ENCODE measurements at places on chromosomes 1 and 21.
A peak's percentile ranks its signal among the peaks of the same experiment; 100 is the strongest.

- peak; percentile 34 for DNase-seq
Observed at GRCh38 chr1:18716112-18716784, 85.6 kb downstream of the PAX7 start.

DNA sequence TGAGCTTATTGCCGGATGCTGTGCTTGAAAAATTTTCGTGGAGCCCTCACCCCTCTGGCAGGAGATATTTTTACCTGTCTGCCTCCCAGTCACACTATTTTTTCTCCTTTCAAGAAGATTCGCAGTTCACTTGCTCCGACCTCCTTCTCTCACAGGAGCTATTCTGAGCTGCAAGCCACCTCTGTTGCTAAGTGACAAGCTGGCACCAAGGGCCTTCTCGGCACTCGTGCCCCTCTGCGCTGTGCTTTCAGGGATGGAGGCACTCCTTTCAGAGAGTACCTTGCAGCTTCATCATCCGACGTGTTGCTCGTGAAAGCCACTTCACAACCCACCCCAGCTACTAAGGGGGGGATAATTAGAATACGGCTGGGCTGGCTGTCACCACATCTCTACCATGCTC, 11.6 kb downstream of the SLC6A17 start:
- DNase-seq: no peak

DNA sequence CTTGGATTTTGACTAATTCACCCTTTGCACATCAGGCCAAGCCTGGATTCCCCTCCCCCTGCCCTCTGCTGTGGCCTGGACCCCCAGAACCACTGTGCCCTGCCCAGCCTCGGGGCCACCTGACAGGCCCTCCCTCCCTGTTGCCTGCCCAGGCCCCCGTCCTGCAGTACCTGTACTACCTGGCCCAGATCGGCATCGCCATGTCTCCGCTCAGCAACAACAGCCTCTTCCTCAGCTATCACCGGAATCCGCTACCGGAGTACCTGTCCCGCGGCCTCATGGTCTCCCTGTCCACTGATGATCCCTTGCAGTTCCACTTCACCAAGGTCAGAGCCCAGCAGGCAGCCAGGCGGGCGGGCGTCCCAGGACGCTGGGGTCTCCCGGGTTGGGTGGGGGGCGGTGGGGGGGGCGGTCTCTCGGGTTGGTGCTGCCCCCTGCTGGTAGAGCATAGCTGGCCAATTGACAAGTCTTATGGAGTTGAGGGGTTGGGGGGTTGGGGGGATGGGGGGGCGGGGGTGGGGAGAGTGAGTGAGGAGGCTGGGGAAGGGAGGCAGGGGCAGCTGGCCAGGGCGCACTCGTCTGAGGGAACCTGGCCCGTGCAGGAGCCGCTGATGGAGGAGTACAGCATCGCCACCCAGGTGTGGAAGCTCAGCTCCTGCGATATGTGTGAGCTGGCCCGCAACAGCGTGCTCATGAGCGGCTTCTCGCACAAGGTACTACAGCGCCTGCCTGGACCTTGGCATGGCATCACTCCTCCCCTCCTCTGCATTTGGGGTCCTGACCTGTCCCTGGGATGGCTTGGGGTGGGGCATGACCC, 10.7 kb downstream of the AMPD2 start:
- no peak for DNase-seq

DNA sequence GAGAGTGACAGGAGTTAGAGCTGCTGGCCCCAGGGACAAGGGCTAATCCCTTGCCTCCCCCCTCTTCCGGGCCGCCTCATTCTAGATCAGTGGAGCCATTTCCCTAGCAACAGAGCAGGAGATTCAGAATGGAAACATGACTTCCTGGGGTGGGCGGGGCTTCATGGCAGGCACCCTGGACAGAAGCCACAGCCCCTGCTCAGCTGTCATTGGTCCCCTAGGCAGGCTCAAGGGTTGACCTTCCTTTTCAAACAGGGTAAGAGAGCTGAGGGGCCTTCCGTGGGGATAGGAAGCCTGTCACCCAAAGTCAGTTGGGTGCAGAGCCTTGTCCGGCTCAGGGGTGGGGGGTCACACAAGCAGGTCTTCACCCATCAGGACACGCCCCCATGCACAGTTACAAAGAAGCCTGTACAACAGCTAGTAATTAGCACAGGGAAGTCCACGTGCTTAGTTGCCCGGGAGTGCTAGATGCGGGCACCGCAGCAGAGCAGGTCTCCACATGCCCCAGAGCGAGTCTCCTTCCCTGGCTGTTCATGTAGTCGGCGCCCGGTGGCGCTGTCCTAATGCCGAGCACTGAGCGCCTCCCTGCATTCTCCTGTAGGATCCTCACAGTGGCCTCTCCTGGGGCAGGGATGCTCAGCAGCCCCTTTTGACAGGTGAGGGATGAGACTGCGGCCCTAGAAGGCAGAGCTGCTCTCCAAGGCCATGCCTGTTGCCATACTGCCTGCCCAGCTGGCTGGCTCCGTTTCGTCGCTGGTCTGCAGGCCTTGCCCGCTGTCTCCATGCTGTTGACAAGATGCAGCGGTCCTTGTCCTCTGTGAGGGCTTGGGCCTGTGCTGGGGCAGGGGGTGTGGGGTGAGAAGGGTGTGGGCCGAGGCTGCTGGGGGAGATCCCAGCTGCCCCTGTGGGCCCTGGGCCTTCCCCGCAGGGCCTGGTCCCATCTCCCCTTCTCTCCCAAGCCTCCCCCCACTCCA, 5.1 kb downstream of the TMEM201 start:
- peak; percentile 79 for DNase-seq

DNA sequence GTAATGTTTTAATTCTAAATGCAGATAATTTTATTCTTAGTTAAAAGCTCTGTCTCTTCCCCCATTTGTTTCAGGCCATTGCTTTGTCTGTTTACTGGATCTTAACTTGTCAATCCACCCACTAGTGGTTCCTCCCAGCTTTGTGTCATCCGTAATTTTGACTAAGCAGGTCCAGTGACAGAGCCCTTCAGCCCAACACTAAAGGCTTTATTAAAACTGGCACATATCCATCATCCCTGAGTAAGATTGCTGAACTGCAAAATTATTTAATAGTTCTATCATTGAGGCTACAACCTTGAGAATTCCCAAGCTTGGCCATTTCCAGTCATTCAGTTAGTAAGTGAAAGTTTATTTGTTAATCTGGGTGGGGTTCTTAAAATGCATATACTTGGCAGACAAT, 96.7 kb downstream of the NGF start:
- DNase-seq: no peak

DNA sequence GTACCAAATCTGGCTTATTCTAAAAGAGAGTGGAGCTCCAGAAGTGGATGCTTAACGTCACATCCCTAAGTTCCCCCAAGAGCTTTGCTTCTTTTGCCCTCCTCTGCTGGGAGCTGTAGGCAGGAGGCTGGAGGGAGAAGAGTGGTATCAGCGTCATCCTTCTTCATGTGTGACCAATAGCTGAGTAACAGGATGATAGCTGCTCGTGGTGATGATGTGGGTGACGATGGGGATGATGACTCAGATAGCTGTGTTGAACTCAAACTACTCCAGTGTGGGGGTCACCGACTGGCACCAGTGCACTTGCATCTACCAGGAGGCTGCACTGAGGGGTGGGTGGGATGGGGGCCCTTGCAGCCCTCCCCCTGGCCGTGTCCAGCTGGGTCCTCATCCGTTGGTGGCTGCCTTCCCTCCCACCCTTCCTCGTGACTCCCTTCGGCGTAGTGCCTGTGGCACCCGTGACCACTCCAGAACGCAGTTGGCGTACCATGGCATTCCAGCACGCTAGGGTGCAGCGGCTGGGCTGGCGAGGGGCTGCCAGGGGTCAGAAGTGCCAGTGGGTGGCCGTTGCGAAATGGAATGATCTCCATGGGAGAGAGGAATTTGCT, 1.1 kb downstream of the IGFN1 start:
- DNase-seq: peak; percentile 80

GRCh38 chr1:18536915-18537314, 56.2 kb downstream of the KLHDC7A start:
- no peak for DNase-seq

GRCh38 chr1:180192172-180192571, 37.5 kb downstream of the QSOX1 start:
- DNase-seq: no peak

DNA sequence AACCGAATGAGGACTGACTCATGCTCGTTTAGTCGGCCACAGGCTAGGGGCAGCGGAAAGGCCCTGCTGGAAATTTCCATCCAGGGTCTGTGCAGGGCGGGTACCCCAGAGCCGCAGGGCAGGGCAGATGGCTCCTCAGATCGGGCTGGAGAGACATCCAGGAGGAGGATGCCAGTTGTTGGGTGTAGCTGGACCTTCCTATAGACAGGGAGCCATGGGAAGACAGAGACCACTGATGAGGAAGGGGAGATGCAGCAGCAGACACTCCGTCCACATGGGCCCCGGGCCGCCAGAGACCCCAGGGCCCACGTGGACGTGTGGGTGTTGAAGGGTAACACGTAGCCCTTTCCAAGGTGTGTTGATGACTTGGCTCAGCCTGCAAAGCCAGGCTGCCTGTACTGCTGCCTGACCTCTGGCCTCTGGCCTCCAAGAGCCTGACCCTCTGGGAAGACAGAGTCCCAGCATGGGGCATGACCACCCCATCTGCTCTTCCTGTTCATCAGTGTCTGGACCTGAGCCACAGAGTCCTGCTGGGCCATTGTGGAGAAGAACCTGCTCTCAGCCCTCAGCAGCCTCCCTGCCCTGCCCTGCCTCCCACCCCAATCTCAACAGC, 4.8 kb downstream of the GNG4 start:
- DNase-seq: no peak

DNA sequence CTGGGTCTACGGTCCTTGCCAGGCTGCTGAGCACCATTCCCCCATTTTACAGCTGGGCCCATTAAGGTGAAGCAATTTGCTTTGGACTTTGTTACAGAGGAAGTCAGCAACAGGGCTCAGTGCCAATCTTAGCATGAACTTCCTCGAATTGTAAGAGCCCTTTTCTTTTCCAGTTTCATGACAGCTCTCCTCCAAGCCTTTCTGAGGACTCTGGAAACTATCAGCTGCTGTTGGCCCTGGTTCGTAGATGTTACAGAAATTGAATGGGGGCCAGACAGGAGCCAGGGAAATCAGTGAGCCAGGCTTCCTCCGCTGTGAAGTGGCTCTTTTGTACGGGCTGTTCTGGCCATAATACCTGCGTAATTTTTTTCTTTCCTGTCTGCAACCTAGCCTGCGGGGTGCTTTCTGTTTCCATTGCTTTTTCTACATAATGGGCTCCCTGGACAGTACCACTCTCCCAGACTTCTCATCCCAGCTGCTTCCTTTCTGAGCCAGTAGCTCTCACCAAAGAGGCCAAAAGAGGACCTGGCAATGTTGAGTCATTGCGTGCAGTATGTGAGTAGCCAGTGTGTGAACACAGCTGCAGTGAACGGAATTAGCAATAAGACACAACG, 386.3 kb downstream of the DISC1 start:
- DNase-seq: peak; percentile 49

GRCh38 chr1:99573431-99574217, 72.3 kb upstream of the PALMD start:
- no peak for DNase-seq

DNA sequence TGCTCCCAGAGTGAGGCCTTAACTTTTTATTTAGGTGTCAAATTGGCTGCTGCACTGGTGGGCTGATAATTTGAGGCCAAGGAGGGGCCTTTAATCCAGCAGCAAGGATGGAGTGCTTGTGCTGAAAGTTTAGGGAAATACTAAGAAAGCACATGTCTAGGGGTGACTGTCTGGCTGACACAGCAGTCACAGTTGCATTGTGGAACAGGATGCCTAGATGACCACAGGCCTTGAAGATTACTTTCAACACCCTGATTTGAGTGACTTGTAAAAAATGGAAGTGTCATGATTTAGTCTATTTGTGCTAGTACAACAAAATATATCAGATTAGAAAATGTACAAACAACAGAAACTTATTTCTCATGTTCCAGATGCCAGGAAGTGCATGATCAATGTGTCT, 57.7 kb downstream of the ZNF697 start:
- DNase-seq: peak; percentile 66

- no peak for DNase-seq
Observed at GRCh38 chr1:228158151-228159007, 7.2 kb upstream of the IBA57 start.

DNA sequence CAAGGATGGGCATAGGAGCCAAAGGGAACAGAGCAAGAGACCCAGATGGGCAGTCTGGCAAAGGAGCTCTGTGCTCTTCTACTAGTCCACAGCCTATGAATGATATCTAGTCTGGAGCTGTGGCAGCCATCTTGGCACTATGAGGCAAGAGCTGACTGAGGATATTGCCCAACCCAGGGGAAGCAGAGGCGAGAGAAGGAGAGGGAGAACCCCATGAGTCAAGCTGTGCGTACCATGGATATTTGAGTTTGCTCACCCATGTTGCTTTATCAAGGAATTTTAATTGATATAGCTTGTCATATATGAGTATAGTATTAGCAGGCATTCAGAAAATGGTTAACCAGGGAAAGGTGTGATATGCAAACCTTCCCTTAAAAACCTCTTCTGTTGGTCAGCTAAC, 420.9 kb downstream of the PRDM2 start:
- DNase-seq: peak; percentile 49

DNA sequence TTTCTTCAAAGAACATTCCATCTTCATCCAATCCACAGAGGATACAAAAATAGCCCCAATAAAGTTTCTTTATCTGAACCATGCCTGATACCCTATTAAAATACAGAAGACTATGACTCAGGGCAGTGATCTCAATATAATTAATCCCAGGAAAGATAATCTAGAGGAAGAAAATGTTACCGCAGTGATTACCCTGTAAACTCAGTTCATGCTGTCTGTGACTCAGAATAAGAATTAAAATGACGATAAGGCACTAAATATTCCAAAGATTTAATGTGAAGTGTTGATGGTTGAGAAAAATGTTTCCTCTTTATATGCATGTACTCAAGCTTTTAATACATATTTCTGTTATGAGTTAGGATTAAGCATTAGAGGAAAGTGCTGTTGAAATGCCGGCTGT, 88.6 kb upstream of the LYPLAL1 start:
- no peak for DNase-seq

DNA sequence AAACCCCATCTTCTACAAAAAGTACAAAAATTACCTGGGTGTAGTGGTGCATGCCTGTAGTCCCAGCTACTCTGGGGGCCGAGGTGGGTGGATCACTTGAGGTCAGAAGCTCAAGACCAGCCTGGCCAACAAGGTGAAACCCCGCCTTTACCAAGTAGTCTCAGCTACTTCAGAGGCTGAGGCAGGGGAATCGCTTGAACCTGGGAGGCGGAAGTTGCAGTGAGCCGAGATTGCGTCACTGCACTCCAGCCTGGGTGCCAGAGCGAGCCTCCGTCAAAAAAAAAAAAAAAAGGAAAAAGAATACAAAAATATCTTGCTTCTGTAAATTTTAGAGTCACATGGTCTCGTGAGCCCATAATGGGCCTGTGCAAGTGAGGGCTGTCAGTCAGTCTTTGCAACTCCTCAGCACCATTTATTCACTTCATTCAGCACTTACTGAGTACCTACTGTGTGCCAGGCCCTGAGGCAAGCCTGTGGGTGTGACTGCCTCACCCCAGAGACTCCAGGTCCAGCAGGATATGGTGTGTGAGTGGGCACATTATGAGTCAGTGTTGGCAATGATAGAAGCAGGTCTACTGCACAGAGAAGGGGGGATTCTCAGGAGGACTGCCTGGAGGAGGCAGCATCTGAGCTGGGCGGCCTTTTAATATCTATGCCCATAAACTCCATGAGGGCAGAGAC, 46.8 kb upstream of the TARDBP start:
- DNase-seq: peak; percentile 74

GRCh38 chr1:155801149-155801548, 55.9 kb downstream of the GON4L start:
- DNase-seq: peak; percentile 24

GRCh38 chr1:204466416-204467405, 27.9 kb downstream of the PIK3C2B start:
- DNase-seq: no peak

Measured in inflammatory macrophage treated with lipopolysaccharide for 4 hours (primary cell).